ENCODE measurements at places on chromosomes 2 and 18.

DNA sequence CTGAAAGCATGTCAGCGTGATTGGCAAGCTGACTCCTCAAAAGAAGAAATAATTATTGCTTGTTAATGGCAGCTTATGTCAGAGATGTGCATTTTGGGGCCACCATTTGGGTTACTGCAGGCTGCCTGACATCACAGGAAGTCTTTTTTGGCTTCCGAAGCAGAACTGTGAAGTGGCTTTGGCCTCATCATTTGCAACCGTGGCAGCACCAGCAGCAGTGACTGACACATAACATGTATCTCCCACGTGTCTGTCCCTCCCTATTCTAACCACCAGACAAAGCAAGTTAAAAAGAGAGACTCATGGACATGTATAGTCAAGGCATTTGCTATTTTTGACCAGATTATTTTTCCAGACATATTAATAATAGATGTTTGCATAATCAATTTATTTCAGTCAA is 488.7 kb upstream of the ACVR2A start:
- DNase-seq: peak; percentile 2

GRCh38 chr2:241000831-241001321 is 2.5 kb downstream of the SNED1 start:
- no peak for DNase-seq

DNA sequence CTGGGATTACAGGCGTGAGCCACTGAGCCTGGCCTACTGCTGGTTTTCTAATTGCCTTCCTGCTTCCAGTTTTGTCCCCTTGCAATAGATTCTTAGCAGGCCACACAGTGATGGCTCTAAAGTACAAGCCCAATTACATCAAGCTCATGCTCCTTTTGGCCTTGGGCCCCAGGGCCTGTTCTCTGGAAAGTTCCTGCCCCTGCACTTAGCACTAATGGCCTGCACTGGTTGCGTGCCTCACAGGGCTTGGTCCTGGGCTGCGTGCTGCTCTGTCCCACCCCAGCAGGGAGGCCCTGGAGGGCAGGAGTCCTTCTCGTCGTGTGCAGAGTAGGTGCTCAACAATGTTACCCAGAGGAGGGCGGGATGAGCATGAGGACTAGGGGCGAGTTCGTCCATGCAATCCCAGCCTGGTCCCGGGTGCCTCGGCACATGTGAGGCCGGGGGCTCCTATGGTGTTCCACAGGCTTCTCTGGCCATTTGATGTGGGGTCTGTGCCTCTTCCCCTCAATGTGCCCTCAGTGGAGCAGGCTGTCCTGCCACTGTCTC is 51.7 kb downstream of the PDCL3 start:
- no peak for DNase-seq

GRCh38 chr2:126907671-126908070 is 9.0 kb downstream of the TEX51 start:
- DNase-seq: no peak

Data from CD4-positive, alpha-beta T cell treated with Interferon alpha-2 for 1 hour (primary cell).